Activated naive CD4-positive, alpha-beta T cell treated with anti-CD3 and anti-CD28 coated beads for 36 hours (primary cell): ENCODE measurements at places on chromosomes 2 and 18. TPM values are rescaled to one million over a fixed set of nuclear protein-coding genes. Genes with fewer than 3 reads are reported as not detected.

DNA sequence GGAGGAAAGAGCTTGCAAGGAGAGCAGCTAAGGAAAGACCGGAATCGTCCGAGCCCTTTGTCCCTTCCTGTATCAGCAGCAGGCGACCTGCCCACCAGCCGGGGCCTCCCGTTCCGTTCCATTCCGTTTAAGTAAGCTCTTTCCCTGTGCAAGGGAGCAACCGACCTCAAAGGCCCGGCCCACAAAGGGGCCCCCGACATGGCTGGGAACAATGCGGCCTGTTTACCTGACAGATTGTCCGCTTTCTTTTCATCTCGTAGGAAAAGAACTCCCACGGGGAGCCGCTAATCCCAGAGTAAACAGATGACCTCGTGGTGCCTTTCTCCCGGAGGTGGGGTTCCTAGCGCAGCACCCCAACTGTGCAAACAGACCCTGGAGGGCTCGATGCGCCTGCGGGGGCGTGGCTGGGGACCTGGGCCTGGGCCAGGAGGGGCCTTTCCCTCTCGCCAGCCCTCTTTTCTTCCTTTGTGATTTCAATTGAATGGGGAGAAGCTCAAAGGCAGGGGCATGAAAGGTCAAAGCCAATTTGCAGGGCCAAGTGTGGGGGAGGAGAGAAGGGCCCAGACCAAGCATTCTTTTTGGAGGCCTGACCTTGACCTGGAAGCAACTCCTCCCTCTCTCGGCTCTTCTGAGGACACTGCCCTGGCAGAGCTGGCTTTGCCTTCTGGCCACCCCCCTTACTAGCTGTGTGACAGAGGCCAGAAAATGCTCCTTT is 120.2 kb downstream of the INHBB start:
- no peak for DNase-seq

- no peak for DNase-seq
Measured at GRCh38 chr18:76461148-76461547, 33.9 kb downstream of the ZNF516 start.

GRCh38 chr2:239469106-239469960 is 68.5 kb upstream of the HDAC4 start:
- no peak for DNase-seq

GRCh38 chr2:28995765-28996750 is 15.0 kb downstream of the TOGARAM2 start:
- DNase-seq, result no peak

DNA sequence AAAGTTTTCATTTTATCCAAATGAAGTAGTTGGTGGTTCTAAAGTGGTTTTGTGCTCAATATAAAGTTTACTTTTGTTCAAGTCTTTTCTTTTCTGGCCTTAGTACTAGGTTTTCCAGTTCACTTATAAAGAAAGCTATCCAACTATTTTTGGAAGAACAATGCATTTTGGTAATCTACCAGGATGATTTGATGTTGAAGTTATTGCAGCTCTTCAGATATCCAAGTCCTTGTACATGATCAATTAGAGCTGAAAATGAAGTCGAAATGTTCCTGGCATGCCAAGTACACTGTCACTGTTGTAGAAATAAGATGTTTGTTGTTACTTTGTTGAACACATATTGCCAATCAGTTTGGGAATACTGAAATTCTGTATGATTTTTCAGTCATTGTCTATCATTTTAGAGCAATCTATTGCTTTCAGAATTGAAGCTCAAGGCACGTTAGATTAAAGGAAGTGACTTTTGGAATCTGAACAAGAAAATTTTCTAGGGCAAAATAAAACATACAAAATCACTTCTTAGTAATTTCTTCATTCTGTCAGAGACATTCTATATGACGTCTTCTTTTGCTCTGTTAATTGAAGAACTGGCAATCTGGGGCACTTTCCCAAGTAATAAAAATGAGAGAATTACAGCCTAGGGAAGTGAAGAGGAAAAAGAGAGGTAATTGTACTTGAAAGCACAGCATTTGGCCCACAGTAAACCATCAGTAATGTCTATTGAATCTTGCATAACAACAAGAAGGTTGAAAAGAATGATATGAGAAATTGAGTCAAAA is 232.3 kb downstream of the MREG start:
- DNase-seq, result no peak

- DNase-seq, result no peak
Measured at GRCh38 chr2:60634438-60634837, 81.0 kb upstream of the BCL11A start.

- no peak for DNase-seq
Measured at GRCh38 chr2:31216734-31217133, 581 bp downstream of the CAPN14 start.

GRCh38 chr18:47427923-47428637 is 176.6 kb upstream of the SKOR2 start:
- no peak for DNase-seq

- DNase-seq, result no peak
Measured at GRCh38 chr2:75475049-75475448, 85.7 kb downstream of the EVA1A start.

GRCh38 chr2:7620255-7620654 is 703.0 kb downstream of the RNF144A start:
- DNase-seq, result no peak

DNA sequence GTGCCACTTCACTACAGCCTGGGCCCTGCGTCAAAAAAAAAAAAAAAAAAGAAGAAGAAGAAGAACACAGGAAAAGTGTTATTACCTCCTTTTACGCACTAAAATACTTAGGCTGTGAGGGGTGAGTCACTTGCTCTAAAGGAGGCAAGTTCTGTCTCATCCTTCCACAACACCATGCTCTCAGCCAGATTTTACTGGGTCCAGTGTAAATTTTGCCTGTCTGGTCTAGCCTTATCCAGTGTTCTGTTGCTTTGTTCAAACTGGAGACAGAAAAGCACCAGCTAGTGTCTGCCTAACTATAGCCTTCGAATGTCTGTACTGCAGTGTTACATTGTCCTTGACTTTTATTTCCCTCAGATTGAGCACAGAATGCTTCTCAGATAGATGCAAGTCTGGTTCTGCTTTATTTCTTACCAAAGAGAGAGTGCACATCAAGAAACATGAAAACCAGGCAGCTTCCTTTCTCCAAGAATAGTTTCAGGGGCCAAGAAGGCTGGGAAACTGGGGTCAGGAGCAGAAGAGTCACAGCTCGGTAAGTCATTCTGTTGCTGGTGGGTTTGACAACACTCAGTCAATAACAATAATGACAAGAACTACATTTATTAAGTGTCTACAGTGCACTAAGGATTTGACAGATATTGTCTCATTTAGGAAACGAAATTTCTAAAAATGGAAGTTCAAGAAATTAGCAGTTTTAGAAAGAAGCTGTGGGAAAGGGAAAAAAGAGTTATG is 3.1 kb upstream of the MSGN1 start:
- no peak for DNase-seq

SP140 gene
- total RNA-seq, result 95.1 TPM

SCYGR7 gene
- not detected for total RNA-seq

TWIST2 gene
- not detected for total RNA-seq

ITPRIPL1 gene
- 13.4 TPM for total RNA-seq

DCDC2C gene
- not detected for total RNA-seq

CAVIN2 gene
- not detected for total RNA-seq

DNER gene
- total RNA-seq, result not detected

RAB6C gene
- total RNA-seq, result not detected
